ENCODE measurements at places on chromosomes 11 and 22.

- no peak for DNase-seq
These were observed 2.5 kb upstream of the MUC5AC start for GRCh38 chr11:1155274-1155693.

DNA sequence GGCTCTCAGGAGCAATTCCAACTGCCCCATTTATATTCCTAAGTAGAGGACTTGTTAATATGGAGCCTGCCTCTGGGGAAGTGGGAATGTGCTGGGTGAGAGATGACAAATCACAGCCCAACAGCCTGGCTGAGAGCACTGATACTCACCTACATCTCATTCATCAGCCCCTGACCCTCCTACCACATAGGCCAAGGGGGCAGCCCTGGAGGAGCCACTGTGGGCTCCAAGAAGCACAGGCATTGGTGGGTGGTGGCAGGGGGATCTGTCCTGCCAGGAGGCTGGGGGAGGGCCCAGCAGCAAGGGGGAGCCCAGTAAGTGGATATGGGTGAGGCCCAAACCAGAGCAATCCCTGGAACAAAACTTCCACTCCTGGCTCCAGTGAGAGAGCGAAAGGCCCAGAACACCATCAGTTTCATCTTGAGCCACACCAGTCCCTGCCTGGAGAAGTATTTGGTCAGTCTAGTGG is 79.7 kb downstream of the BUD13 start:
- DNase-seq = no peak

GRCh38 chr22:38196791-38197419 is 4.9 kb upstream of the MAFF start:
- DNase-seq = no peak

GRCh38 chr11:125513705-125514265 is 17.7 kb upstream of the FEZ1 start:
- no peak for DNase-seq

DNA sequence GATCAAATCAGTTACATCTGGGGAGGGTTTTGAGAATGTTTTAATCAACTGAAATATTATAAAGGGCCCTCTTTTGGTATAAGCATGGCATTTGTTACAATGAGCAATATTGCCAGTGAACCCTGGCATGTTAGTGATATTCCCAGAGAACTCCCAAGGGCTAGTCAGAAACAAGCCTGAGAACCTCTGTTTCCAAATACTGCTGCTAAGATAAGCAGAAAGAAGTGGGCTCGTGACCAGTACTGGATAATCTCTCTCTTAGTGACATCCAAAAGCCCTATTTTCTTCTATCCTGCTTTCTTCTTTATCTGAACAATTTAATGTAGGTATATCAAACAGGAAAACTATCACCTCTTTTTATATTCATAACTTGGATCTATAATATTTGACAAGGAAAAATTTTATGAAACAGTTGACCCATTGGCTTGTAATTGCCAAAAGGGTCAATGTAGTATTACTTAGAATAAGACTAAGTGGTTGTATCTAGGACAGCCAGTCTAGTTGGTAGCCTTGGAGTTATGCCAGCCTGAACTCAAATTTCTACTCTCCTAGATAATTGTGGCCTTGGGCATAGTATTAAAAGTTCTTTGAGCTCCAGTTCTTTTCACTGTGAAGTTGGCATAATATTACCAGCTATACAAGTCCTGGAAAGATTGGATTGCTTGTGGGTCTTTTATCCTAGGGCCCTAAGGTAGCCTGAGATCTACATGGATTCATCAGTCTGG is 15.7 kb downstream of the CAT start:
- no peak for DNase-seq

- DNase-seq = no peak
These were observed 1.7 kb downstream of the GDPD5 start for GRCh38 chr11:75523811-75524664.

- DNase-seq = no peak
These were observed 84.0 kb downstream of the SLC36A4 start for GRCh38 chr11:93113824-93114223.

GRCh38 chr11:89293965-89294679 is 116.4 kb downstream of the TYR start:
- no peak for DNase-seq

DNA sequence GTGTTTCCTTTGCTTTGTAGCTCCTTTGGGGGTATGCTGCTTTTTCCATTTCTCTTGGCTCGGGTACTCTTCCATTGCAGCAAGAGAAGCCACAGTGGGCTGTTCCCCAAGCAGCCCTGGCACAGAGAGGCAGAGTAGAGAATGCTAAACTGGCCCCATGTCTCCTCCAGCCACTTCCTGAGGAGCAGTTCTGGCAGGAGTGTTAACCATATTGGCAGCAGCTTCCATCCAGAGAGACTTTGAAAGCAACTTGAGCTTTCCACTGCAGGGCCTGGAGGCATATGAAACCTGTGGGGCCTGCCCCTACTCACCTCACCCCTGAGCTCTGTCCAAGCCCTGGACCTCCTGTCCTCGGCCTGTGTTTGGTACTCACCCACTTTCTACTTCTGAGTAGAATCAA is 61.8 kb downstream of the ALX4 start:
- DNase-seq = no peak

- DNase-seq = no peak
These were observed 3.7 kb upstream of the POLD4 start for GRCh38 chr11:67356864-67357561.

Data from stimulated activated CD4-positive, alpha-beta T cell treated with anti-CD3 and anti-CD28 coated beads, Interleukin-1b, Interleukin-23, amount 100 ng/mL, for 24 hours (primary cell).